ENCODE measurements at places on chromosomes 3 and 15.

DNA sequence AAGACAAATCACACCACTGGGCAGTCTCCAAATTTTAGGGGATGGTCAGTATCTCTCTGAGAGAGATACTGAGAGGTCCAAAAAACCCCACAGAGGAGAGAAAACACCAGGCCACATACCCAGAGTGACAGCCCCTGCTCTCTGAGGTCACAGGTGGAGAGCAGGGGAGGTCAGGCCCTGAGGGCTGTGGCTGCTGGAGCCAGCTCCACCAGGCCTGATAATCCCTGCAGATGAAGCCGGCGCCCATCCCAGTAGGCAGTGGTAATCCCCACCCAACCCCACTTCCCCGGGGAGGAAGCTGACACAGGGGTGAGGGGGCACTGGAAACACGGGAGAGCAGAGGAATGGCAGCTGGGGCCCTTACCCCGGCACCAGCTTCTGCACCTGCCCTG, 31.2 kb upstream of the SRP14 start:
- DNase-seq: no peak

GRCh38 chr3:124372775-124373174, 357.5 kb upstream of the UMPS start:
- DNase-seq: no peak

- DNase-seq: no peak
Observed at GRCh38 chr3:123929325-123929724, 31.7 kb downstream of the CCDC14 start.

GRCh38 chr15:99324082-99324620, 72.9 kb downstream of the LRRC28 start:
- no peak for DNase-seq

GRCh38 chr3:122099255-122099654, 44.1 kb downstream of the CD86 start:
- DNase-seq: no peak

GRCh38 chr3:79870313-79870620, 102.5 kb upstream of the ROBO1 start:
- DNase-seq: no peak

DNA sequence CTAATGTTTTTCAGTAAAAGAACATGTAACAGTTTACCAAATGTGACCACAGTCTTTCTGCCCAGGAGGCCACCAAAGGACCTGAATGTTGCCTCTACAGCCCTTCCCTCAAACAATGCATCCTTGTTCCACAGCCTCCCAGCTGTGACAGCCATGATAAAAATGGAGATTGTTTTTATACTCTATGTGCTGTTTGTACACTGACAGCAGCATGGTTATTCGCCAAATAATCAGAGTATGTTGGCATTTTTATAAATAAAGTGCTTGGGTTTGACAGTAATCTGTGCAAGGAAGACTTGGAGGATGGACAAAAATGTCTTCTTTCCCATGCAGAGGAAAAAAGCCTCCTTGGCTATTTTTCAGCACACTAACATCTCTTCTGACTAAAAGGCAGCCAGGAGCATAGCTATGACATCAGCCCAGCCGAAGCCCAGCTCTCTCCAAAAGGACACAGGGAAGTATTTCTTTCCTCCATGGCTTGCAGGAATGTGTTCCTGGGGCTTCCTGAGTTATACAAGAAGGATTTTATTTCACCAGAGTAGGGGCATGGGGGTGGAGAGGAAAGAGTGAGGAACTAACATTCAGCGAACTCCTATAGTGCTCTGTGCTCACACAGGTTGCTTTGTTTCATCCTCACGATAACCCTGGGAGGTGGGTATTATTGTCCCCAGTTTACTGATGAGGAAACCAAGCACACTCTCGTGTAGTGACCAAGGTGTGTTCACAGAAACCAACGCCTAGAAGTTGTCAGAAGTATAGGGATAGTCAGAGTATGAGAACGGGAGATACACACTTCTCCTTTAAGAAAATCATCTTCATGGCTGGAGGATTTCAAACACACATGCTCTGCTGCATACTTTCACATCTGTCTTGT, 339.7 kb downstream of the MECOM start:
- DNase-seq: no peak

DNA sequence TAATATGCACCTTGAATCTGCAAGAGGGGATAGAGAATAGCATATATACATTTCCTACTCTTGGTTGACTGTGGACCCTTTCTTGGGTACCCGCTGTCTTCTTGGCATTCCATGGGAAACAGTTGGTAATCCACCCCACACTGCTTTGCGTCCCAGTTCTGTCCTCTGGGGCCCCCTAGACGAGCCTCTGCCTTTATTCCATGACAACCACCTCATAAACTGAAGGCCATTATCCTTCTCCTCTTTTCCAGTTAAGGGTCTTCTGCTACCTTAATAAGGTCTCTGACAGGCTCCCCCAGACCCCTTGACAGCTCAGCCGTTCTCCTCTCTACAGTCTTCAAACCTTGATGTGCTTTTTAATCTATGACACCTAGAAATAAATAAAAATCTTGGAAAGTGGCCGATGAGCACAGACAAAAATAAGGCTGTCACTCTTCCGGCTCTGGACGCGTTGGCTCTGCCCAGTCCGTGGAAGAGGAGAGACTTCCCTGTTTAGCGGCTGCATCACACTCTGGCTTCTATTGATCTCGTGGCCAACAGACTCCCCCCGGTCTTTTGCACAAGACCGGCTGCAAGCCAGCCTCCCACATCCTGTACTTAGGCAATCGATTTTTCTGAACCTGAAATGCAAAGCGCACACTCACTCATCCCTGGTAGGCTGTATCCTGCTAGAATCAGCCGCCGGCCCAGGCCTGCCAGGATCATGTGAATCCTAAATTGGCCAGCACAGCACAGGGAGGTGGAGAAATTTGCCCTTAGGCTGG, 251.0 kb upstream of the TLE3 start:
- peak; percentile 96 for DNase-seq

GRCh38 chr3:158355623-158356588, 215.1 kb upstream of the MLF1 start:
- no peak for DNase-seq

DNA sequence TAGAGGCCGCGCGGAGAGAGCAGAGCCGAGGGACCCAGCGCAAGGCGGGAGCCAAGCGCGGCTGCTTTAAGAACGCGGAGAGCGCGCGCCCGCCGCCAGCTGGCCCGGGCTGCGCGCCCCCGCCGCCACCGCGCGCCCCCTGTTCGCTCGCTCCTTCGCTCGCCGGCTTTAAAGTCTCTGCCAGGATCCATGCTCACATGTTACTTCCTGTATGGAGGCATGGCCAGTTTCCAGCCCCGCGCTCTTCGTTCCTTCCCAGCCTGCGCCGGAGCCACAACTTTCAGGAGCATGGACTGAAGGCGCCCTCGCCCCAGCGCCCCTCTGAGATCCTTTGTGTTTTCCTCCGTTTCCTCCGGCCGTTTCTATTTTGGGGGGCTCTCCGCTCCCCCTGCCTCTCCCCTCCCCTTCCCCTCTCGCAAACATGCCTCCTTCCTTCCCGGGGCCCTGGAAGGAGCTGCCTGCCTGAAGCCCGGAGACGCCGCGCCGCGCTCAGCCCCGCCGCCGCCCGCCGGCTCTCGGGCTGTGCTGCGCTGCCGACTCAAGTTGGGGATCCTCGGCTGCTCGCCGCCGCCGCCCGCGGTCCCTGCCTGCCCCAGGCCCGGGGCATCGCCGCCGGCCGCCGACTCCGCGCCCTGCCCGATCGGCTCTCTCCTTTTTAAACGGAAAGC, at the start of gene PTPRG:
Gene PTPRG (plus strand): TSS at position 198 of the 668 bp plus-strand sequence. CDS start 717 bp downstream, outside the sequence.
- no peak for DNase-seq

- DNase-seq: peak; percentile 73
Observed at GRCh38 chr3:46276497-46277099, 34.3 kb downstream of the CCR3 start.

GRCh38 chr3:167396075-167396474, 16.0 kb upstream of the ZBBX start:
- no peak for DNase-seq

DNA sequence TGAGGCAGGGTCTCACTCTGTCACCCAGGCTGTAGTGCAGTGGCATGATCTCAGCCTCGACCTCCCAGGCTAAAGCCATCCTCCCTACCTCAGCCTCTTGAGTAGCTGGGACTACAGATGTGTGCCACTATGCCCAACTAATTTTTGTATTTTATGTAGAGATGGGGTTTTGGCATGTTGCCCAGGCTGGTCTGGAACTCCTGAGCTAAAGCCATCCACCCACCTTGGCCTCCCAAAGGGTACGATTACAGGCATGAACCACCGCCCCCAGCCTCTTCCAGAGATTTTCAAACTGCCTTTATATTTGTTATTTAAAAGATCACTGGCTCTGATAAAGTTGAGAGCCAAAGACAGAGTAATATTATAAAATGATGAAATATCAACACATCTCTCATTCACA, 37.3 kb downstream of the BSN start:
- DNase-seq: no peak

- no peak for DNase-seq
Observed at GRCh38 chr3:128342701-128343180, 123.9 kb downstream of the DNAJB8 start.

GRCh38 chr3:176663837-176664831, 533.1 kb downstream of the TBL1XR1 start:
- DNase-seq: peak; percentile 31

- no peak for DNase-seq
Observed at GRCh38 chr3:36832406-36832805, 68.1 kb upstream of the DCLK3 start.

DNA sequence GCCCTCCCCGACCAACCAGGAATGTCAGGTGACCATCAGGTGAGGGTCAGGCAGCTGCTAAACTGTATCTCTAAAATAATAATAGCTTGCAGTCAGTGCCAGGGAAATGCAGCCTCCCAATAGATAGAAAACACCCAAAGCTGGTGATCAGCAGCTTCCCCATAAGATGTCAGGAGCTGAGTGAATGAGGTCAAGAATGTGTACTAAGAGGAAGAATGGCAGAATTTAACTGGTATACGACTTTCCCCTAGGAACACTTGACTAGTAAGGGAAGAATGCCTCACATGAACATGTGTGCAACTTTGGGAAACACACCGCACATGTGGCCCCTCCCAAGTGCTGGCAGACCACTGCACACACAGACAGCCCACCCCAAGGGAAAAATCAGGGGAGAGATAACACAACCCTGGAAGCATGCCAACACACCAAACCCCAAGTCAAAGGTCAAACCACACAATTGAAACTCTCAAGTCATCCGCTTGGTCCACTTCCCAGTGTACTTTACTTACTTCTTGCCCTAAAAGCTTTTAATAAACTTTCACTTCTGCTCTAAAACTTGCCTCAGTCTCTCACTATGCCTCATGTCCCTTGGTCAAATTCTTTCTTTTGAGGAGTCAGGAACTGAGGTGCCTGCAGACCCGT, 806.5 kb downstream of the OTOL1 start:
- DNase-seq: no peak

DNA sequence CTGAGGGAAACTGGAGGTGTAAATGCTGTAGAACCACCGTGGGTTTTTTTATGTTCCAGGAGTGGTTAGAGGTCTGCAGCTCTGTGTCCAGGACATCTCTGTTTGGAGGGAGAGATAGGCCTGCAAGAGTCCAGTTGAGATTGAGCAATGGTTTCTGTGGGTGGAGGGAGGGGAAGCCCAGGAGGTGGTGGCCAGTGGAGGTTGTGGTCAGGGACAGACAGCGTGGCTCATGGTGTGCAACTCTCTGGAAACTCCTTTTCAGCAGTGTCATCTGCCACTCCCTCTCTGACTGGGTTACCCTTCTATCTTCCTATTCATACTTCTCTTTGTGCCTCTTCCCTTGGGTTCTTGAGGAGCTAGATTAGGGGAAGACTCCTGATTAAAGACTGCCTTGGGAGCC, 9.6 kb downstream of the XCR1 start:
- peak; percentile 91 for DNase-seq

DNA sequence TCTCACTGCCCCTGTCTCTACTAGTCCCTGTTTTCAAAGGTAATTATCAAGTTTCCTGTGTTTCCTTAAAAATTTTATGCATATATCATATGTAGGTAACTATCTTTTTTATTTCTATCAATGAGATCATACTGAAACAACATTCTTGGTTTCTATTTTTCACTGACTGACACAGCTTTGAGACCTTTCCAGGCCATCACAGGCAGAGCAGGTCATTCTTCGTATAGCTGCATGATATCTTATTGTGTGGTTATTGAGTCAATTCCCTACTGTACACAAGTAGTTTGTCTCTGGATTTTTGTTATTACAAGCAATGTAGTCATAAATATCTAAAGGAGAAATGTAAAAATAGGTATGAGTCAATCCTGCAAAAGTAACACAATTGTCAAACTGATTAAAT, 169.6 kb downstream of the CFAP20DC start:
- DNase-seq: no peak

DNA sequence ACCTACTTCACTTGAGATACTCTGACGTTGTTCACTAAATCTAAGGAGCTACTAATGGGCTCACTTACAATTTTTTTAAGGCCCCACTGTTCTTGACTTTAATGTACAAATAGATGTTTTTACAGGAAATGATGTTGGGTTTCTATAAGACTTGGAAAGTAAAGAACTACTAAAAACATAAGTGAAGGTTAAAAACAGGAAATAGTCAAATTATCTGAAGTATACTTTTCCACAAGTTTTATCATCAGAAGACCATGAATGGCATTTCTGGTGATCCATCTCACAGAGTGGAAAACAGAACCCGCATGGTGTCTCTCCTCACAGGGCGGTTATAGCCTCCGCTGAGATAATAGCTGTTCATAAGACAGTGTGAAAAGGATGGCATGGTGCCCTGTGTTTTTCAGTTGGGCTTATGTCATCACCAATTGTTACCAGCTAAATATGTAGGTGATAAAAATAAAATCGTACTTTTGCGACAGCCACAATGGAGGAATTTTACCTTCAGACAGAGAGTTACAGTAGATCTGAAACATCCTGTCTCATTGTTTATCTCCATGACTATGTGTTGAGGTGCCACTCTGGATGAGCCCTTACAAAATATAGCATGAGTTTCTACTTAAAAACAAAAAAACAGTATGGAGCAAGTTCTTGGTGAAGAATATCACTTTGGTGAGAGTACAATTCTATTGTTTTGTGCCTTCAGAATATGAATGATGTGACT, 462.4 kb downstream of the RAP2B start:
- no peak for DNase-seq

GRCh38 chr3:140902791-140903190, 38.8 kb upstream of the SLC25A36 start:
- DNase-seq: no peak

GRCh38 chr3:83150896-83151295, 1389.5 kb upstream of the GBE1 start:
- no peak for DNase-seq

GRCh38 chr15:53588773-53589172, 170.7 kb downstream of the WDR72 start:
- DNase-seq: no peak

DNA sequence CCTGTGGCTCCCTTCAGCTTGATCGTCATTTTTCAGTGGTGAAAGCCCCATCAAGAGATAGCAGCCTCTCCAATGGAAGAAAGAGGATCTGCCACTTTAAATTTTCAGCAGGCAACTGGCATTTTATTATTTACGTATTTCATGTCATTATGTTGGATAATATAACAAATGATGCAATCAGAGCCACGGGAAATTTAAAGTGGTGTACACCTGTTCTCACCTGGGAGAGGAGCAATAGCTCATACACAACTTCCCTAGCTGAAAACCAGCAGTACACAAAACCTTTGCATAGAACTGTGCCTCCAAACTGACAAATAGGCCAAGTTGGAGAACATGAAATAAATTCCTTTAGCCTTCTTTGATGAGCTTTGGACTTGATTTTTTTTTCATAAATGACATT, 136.9 kb downstream of the SATB1 start:
- DNase-seq: no peak
